Activated CD4-positive, alpha-beta T cell treated with anti-CD3 and anti-CD28 coated beads for 36 hours (primary cell): ENCODE measurements at places on chromosomes 6 and 20.

DNA sequence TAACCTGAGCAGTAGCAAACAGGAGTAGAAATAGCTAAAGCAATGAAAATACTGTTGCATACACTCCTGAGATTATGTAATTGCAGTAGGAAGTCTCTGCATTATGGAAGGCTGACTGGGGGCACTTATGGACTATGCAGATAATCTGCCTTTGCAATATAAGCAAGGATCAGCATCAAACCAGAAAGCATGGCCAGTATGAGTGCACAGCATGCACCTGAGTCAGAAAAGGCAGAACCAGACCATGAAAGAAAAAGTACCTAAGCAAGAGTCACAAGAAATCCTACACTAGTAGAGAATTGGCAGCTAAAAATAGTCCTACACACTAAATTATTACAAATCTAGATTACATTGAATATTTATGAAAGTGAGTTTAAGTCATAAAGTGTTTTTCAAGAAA is 164.3 kb downstream of the KIF6 start:
- DNase-seq, result no peak

DNA sequence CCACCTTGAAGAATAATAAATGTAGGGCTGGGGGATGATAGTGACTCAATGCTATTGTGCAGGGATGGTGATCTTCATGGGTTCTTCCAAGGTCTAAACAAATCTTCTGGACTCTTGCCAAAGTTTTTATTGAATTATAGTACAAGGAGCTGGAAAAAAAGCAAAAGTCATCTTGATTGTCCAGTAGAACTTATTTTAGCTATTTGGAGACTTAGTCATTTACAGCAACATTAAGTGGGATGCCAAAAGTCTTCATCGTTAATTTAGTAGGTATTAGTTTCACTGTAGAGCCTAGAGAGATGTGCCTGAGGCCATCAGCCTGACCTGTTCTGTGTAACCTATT is 212.9 kb upstream of the TBX18 start:
- no peak for DNase-seq

GRCh38 chr6:167828325-167828956 is 1.7 kb downstream of the AFDN start:
- no peak for DNase-seq

GRCh38 chr6:124926435-124926834 is 35.8 kb upstream of the RNF217 start:
- no peak for DNase-seq

DNA sequence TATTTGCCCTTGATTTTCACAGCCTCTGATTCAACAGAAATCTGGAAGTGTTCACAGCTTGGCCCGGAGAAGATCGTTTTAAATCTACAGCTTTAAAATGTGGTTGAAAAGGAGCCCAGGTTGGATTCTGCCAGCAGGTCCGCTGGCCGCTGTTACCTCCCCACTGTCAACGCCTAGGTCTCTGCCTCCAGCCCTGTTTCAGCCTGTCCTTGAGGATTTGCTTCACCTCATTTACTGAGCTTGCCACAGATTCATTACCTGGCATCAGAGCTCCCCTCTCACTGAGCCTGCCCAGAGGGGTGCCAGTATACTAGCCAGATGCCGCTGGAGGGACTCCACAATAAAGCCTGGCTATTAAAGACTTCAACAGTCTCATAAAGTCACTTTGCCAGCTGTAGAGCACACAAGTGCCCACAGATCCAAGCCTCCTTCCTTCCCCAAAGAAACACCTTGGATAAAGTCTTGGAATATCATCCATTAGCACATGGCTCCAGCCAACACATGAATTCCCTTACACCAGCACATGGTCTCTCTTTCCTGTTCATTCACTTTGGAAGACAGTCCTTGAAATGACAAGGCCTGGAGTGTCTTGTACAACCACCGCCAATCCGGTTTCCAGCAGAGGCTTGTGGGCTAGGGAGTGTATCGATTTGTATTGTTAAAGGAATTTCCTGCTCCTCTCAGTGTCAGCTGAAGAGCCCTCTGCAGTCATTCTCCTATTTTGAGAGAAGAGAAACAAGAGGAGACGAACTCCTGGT is 9.5 kb upstream of the NR2E1 start:
- DNase-seq, result no peak

- DNase-seq, result no peak
Measured at GRCh38 chr20:61875221-61875885, 190.3 kb downstream of the TAF4 start.

DNA sequence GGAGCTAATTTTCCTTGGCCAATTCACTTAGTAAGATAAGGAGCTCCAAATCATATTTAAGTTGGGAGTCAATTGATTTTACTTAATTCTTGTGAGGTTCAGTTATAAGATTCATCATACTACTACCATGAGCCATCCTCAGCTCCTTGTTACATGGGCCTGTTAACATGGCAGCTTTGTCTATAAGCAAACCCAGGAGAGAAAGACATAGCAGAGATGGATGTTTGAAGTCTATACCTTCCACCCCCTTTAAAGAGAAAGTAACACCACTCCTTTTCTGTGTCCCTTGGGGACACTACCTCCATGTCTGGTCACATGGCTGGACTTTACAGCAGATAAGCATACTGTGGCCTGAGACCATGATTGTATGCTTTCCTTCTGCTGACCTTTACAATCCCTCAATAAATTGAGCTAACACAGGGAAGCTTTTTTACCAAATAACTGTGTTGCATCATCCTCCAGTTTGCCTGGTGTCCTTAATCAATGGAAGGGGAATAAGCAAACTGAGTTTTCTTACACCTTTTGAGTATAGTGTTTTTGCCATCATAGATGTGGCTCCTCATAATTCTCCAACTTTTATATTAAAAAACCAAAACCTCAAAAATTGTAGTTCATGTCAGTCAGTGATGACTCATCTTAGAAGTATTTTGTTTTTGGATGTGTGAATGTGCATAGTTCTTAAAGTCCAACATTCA is 9.8 kb upstream of the ZNFX1 start:
- DNase-seq, result no peak

DNA sequence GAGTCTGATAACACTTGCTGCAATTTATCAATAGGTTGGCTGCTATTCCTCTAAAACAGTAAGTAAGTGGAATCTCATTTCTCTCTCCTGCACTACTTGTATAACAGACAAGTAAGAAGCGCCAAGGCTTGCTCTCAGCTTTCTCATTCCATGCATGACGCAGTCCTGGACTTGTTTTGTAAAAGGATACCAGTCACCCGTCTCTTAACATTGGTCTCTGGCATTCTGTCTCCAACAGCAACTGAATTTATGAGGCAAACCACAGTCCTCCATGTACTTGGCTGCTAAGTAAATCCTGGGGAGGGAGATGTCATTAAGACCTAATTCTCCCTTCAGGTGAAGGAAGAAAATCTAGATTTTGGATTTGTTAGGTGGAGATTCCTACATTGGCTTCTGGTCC is 115.4 kb downstream of the OPN5 start:
- DNase-seq, result no peak

DNA sequence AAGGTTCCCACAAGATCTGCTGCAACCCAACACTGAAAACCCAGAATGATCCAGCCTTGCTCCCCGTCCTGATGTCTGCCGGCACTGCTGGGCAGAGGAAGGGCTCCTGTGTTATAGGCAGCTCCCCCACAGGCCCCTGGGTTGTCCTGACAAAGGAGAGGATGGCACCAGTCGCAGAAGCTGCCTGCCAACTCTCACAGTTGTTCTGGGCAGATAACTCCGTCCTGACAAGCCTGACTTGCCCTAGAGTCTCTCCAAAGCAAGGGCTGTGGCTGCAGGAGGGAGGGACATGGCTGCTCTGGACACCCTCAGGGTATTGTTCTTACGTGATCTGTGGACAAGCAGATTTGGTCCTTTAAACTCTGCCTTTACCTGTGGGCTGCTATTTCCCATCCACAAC is 243.8 kb downstream of the CDH26 start:
- DNase-seq, result no peak

GRCh38 chr6:15417811-15418210 is 171.9 kb downstream of the JARID2 start:
- peak; percentile 75 for DNase-seq

- no peak for DNase-seq
Measured at GRCh38 chr6:98532004-98532403, 302.4 kb upstream of the POU3F2 start.

DNA sequence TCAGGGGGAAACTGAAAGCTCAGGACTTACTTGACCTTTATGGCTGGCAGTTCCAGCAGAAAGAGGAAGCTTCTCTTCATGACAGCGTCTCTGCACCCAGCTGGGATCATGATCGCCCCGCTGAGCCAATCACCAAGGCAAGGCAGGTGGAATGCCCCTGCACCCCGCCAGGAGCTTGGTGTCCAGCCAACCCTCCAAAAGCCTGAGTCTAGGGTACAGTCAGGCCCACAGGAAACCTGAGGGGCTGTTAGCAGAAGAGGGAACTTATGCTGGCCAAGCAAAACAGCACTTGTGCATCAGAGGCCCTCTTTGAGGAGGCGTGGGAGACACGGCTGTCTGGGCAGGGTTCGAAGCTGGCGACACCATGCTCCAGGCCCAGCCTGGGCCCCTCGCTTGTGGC is 188.3 kb upstream of the GMDS start:
- no peak for DNase-seq

- no peak for DNase-seq
Measured at GRCh38 chr6:79719248-79719960, 88.3 kb downstream of the SH3BGRL2 start.

- no peak for DNase-seq
Measured at GRCh38 chr20:51607170-51607569, 64.7 kb upstream of the NFATC2 start.

- DNase-seq, result no peak
Measured at GRCh38 chr20:24637087-24637486, 167.7 kb downstream of the SYNDIG1 start.

DNA sequence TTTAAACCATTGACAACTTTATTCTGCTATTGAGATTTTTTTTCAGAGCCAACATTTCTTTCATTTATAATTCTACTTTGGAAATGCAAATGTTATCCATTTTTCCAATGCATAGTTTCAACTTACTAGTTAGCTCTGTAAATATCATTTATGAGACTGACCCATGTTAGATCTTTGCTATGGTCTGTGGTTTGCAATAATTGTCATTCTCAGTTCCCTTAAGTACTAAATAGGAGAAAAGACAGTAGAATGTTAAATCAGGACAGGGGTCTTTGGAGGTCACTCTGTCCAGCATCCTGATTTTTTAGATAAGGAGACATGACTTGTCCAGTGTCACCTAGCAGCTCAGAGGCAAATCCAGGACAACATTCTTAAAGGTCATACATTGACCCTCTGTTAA is 522.2 kb upstream of the FLRT3 start:
- DNase-seq, result no peak

GRCh38 chr20:20869161-20869775 is 156.8 kb upstream of the RALGAPA2 start:
- DNase-seq, result no peak

GRCh38 chr6:169858935-169859351 is 107.5 kb downstream of the ERMARD start:
- DNase-seq, result no peak

GRCh38 chr6:97654674-97655073 is 371.7 kb upstream of the MMS22L start:
- no peak for DNase-seq

GRCh38 chr6:44676246-44676790 is 288.8 kb downstream of the CDC5L start:
- DNase-seq, result no peak

DNA sequence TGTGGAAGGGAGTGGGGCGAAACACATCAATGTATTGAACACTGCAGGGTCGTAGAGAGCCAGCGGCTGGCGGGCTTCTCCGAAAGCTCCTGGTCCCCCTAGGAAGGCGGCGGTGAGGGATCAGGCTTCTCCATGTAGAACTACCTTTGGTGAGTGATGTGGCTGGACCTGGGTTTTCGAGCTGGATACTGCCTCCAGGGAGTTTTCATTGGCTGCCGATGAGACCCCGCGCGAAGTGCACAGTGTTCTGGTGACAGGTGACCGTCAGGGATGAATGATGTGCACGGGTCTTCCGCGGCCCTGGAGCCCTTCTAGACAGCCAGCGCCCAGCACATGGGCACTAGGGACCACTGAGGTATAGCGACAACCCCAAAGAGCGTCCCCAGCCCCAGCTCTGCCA is 16.4 kb downstream of the ABT1 start:
- no peak for DNase-seq

GRCh38 chr6:48691420-48691819 is 580.4 kb upstream of the PTCHD4 start:
- no peak for DNase-seq

- DNase-seq, result no peak
Measured at GRCh38 chr6:147510929-147511590, 2.6 kb downstream of the SAMD5 start.

DNA sequence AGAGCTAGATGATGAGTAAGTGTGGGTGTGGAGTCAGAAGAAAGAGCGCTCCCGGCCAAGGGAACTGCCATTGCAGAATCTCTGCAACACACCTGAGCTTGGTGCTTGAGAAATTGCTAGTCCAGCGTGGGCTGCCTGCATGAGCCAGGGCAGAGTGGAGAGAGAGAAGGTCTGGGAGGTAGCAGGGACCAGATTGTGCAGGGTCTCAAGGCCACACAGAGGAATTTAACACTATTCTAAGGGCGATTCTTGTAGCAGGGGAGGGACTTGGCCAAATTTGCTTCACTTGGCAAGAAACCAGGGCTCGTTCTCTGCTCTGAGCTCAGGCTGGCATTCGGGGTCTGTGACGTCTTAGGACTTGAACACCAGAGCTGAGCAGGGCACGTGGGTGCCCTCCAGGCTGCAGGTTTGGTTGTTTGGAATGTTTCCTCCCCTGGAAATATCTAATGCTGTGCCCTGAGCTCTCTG is 53.5 kb downstream of the BCAS4 start:
- DNase-seq, result no peak

DNA sequence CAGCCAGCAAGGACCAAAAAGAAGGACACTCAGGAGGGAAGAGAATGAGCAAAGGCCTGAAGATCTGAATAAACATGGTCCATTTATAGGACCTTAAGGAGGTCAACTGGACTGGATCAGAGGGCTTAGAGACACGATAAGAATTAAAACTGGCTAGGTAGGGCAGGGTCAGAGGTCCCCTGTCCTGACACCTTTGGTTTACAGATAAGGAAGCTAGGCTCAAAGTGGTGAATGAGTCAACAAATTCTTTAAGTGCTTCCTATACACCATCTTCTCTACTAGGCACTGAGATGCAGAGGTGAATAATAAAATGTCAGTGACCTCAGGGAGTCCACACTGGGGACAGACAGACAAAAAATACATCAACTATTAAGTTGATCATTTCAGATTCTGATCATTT is 70.3 kb downstream of the HIVEP2 start:
- no peak for DNase-seq

DNA sequence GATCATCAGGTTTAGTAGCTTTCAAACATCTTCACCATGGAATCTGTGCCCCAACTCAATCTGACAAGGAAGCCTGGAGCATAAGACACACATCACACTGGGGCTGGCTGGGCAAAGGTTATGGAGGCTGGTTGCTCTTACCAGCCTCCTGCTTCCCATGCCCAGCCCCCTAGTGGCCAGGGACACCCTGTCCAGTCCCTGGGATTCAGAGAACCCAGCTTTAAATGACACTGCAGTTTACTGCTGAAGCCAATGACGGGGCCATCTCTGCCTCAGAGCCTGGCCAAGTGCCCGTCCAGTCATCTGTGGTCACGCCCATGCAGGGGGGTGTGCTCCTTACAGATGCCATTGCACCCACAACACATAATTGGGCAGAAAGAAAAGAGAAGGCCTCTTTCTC is 272.9 kb downstream of the SMOC2 start:
- peak; percentile 17 for DNase-seq

GRCh38 chr6:169841251-169841650 is 89.8 kb downstream of the ERMARD start:
- no peak for DNase-seq

- no peak for DNase-seq
Measured at GRCh38 chr20:54844346-54844745, 369.0 kb downstream of the DOK5 start.
